Smooth muscle cell of bladder (primary cell): ENCODE measurements at places on chromosomes 4 and X. TPM values are rescaled to one million over a fixed set of nuclear protein-coding genes. Genes with fewer than 3 reads are reported as not detected.

The CXCL5 gene
- 14.0 and 21.0 TPM in 2 replicates for total RNA-seq

The CCDC120 gene
- total RNA-seq = 0.09 and 0.28 TPM in 2 replicates

The HEPH gene
- 3.1 and 15.1 TPM in 2 replicates for total RNA-seq

The MAGEB2 gene
- not detected in 2 replicates for total RNA-seq

The SLC26A1 gene
- 0.18 and 0.28 TPM in 2 replicates for total RNA-seq

The CRLF2 gene
- not detected in 2 replicates for total RNA-seq

The TXK gene
- total RNA-seq = not detected in 2 replicates

The AFM gene
- not detected in 2 replicates for total RNA-seq

The PAGE5 gene
- 1.0 and 1.4 TPM in 2 replicates for total RNA-seq

The C4orf50 gene
- total RNA-seq = under 0.01 TPM in 1 of 2 replicates, not detected in the other
